ENCODE measurements at places on chromosomes 11 and 22.

DNA sequence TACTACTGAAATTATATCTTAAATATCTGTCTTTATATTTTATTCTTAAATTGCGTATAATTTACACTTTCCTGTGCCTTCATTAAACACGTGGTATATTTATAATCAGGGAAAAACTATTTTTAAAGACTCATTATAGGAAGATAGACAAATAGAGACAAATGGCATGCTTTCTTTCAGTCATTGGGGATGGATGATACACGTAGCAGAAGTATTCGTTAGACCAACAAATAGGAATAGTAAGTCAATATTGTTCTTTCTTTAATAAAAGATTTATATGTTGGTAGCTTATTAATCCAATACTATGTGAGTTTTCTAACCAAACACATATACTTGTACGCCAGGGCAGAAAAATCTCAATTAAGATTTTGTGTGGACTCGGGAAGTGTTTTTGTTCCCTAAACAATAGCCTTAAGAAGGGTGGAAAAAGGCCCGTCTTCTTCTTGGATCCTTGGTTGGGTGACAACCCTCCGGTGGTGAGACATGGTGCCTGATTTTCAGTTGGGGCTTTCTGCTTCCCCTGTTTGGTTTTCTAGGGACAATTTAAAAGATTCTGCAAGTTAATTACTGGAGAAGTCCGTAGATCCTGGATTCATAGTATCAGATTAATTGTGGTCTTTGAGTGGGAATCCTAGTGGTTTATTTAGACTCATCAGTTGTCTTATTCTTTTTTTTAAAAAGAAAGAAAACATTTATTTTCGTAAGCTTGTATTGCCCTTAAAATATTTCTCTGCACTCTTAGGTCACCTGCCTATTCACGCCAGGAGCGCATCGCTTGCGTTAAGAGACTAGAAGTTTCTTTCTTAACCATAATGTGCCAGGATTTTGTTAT lies 83.5 kb upstream of the WNT7B start:
- DNase-seq, result no peak

DNA sequence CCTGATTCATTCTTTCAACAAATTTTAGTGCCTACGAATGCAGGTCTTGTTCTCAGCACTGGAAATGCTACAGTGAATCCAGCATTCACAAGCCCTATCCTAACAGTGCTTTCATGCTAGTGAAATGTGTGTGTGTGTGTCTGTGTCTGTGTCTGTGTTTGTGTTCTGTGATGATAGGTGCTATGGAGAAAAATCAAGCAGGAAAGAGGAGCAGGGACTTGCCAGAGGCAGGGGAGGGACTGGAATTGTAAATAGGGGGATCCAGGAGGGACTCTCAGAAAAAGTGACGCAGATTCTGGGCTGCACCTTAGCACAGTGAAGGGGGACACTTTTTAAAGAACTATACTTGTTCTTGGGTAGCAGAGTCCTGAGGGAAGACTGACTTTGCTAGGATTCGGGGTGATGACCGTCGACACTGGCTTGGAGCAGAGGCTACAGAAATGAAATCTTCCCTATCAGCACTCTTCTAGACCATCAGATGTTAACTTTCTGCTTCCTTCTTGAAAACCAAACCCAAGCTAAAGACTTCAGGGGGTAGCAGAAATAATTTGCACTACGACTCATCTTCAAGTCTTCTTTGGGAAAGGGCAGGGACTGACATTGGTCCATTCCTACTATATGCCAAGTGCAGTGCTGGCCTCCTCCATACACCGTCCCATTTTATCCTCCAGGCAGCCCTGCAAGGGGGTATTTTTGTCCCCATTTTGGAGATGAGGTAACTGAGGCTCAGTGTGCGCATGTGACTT lies 39.3 kb upstream of the PTPRJ start:
- DNase-seq, result no peak

- DNase-seq, result no peak
These were observed 12.8 kb downstream of the CAPRIN1 start for GRCh38 chr11:34064291-34064690.

DNA sequence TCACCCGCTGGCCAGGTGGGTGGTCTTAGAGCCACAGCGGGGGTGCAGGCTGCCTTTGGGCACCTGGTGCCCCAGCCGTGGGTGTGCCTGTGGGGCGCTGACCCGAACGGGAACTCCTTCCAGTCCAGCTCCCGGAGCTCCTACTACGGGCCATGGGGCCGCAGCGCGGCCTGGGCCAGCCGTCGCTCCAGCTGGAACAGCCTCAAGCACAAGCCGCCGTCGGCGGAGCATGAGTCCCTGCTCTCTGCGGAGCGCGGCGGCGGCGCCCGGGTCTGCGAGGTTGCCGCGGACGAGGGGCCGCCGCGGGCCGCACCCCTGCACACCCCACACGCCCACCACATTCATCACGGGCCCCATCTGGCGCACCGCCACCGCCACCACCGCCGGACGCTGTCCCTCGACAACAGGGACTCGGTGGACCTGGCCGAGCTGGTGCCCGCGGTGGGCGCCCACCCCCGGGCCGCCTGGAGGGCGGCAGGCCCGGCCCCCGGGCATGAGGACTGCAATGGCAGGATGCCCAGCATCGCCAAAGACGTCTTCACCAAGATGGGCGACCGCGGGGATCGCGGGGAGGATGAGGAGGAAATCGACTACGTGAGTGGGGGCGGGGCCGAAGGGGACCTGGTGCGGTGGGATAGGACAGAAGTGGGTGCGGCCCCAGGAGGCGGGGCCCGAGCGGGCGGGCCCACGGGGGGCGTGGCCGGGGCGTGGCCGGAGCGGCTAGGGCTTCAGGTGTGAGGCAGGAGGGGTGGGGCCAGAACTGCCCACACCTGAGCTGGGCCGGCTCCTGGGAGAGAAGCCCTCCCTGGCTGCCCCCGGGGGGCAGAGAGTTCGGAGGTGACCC lies 91.5 kb downstream of the CACNA1I start:
- DNase-seq, result peak; percentile 71

GRCh38 chr22:46676881-46677280 lies 56.7 kb downstream of the GRAMD4 start:
- DNase-seq, result no peak

- no peak for DNase-seq
These were observed 270.7 kb downstream of the TBC1D22A start for GRCh38 chr22:47032956-47033647.

- peak; percentile 22 for DNase-seq
These were observed 541 bp downstream of the MICAL2 start for GRCh38 chr11:12110714-12111548.

DNA sequence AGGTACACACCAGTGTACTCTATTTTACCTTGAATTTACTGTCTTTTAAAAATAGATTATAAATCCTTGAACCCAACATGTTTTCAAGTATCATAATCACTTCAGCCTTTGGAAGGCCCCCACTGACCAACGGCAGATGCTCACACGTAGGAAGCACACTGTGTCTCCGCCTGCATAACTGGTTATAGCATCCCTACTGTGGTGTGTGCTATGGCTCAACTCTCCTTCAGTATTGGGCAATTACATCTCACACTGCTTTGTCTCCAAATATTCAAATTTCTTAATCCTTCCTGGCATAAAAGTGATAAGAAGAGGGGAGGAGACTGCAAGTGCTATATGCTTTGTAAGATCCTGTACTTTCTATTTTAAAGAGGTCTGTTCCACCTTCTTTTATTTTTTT lies 165.7 kb downstream of the CADM1 start:
- DNase-seq, result no peak

DNA sequence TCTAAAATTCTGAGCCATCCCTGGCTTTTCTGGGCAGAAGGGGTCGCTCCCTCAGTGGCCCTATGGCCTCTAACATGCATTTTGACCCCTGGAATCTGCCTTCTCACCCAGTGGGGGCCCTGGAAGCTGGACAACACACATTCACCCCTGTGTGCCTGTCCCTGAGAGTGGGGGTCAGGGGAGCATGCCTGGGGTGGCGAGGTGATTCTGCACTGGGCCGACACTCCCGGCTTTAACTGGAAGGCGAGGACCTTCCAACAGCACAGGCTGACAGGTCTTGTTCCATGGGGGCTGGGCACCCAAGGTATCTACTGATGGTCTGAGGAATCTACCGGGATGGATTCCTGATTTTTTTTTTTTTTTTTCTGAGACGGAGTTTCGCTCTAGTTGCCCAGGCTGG lies 10.7 kb downstream of the PPM1F start:
- no peak for DNase-seq

DNA sequence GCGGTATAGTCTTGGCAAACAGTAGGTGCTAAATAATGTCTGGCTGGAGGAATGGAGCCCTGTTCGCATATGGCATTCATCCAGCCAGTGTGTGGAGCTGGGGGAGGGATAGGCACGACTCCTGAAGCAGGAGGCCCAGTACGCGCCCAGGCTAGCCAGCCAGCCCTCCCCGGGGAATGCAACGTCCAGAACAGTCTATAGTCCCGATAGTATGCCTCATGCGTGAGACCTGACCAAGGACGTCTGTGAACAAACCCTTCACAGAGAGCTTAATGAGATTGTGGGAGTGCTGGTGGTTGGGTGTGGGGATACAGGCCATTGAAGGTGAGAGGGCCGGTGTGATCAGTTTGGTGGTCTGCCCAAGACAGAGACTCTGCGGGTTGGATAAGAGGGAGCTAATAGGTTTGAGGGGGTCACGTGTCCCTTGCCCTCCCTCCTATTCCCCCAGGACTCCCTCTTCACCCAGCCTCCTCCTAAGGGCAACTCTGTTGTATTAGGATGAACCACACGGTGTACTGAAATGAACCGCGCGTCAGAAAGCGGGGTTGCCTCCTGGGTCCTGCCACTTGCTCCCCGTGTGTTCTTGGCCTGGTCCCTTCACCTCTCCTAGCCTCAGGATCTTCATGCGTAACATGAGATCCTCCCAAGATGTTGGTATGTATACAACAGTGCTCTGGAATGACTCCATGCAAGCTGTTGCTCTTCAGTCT lies 987 bp upstream of the GRIK4 start:
- DNase-seq, result no peak

DNA sequence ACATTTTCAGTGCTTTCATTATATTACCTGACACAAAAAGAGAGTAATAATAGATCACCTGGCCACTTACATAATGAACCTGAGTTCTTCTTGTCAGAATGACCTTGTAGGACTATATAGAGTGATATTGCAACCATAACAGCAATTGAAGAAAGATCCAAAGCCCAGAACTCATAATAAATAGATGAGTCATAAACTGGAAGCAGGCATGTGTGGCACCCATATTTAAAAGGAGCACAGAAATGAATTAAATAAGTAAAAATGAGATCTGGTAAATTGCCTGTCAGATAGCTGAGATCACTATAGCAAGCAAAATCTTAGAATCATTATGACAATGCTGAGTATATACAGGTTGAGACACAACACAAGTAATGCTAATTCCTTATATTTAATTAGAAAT lies 331.8 kb downstream of the AASDHPPT start:
- no peak for DNase-seq

DNA sequence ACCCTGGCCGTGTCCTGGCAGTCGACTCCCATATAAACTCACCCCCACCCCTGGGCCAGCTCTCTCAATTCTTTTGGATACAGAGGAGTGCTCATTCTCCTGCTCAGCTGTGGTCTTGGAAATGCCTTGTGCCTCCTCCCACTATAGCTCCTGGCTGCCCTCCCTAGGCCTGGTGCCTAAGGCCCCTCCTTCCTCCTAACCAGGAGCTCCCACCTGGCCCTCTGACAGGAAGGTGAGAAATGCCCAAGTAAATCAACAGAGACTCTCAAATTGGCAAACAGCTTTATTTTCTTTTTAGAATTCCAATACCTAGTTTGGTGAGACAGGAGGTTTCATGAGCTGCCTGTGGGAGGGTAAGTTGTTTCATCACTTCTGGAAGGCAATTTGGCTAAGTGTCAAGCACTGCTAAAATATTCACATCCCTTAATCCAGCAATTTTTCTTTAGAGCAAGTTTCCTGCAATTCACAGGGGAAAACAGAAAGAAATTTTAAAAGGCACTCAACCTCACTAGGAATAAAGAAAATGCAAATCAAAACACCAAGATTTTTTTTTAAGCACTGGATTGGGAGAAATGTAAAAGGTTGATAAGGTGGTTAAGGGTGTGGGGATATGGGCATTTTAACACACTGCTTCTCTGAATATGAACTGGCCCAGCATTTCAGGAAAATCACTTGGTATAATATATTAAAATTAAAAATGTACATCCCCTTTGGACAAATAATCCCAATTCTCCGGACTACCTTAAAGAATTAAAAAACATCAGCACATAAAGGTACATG lies 209.7 kb upstream of the ARHGAP20 start:
- no peak for DNase-seq

GRCh38 chr11:135075740-135076139 lies 663.7 kb upstream of the B3GAT1 start:
- DNase-seq, result peak; percentile 40

DNA sequence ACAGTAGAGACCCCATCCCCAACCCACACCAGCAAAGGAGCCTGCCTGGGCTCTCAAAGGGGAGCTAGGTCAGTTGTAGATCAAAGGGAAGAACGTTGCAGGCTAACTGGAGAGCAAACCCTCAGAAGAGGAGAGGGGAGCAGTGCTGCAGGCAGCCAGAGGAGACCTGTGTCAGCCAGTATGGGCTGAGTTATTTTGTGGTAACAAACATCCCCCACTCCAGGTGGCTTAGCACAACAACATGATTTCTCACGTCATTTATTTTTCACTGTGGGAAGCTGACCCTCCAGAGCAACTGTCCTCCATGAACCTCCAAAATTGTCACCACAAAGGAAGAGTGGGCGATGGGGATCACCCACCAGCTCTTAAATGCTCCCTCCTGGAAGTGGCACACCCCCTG lies 19.8 kb upstream of the SHANK2 start:
- no peak for DNase-seq

DNA sequence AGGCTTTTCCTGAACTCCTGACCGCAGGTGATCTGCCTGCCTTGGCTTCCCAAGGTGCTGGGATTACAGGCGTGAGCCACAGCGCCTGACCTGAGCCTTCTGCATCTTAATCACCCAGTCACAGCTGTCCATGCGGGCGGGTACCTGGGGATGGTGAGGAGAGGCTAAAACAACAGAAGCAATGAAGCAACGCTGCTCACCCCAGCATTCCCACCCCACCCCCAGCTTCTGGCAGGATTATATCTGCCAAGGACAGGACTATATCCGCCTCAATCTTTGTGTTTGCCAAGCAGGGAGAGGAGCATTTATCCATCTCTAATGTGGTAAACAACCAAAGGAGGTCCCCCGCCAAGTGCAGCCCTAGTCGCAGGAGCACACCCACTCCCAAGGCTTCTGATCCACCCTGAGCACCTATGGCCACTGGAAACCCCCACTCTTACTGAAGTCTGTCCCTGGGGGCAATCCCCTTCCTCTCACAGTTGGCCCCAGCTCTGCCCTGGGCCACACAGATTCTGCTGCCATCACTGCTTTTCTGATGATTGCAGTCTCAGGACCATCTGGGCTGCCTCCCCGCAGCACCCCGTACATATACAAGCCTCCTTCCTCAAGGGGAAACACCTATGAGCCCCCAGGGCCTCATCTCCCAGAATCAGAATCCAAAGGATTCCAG lies 8.8 kb upstream of the LGALS2 start:
- DNase-seq, result no peak

All from activated CD4-positive, alpha-beta T cell treated with anti-CD3 and anti-CD28 coated beads, Interleukin-2, amount 50 U/mL, for 4 hours (primary cell).